Stimulated activated CD4-positive, alpha-beta T cell treated with anti-CD3 and anti-CD28 coated beads, Interleukin-1b, Interleukin-23, amount 100 ng/mL, for 1 hour (primary cell): ENCODE measurements at places on chromosomes 7 and 10.

GRCh38 chr7:1087952-1088920 lies at the start of gene GPER1:
Gene GPER1 (plus strand): TSS chr7:1088113. CDS start chr7:1091729, 3,616 bp downstream.
- DNase-seq = no peak

DNA sequence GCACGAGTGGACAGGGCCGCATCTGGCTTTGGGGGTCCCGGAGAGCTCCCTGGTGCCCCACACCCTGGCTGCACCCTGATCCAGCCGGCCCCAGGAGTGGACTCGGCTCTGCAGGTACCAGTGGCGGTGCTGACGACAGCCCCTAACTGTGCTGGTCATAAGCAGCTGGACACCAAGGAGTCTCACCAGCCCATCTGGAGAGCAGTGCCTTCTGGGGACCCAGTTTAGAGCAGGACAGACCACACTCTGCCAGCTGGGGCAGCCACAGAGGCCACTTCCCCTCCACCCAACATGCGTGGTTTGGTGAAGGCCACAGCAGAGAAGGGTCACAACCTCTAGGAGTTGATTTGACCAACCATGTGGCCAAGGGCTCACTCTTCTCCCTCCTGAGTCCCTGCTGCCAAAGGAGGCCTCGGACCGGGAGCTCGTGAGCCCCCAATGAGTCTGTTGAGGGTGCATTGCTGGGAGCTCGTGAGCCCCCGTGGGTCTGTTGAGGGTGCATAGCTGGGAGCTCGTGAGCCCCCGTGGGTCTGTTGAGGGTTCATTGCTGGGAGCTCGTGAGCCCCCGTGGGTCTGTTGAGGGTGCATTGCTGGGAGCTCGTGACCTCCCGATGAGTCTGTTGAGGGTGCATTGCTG lies 16.0 kb upstream of the INPP5A start:
- no peak for DNase-seq

DNA sequence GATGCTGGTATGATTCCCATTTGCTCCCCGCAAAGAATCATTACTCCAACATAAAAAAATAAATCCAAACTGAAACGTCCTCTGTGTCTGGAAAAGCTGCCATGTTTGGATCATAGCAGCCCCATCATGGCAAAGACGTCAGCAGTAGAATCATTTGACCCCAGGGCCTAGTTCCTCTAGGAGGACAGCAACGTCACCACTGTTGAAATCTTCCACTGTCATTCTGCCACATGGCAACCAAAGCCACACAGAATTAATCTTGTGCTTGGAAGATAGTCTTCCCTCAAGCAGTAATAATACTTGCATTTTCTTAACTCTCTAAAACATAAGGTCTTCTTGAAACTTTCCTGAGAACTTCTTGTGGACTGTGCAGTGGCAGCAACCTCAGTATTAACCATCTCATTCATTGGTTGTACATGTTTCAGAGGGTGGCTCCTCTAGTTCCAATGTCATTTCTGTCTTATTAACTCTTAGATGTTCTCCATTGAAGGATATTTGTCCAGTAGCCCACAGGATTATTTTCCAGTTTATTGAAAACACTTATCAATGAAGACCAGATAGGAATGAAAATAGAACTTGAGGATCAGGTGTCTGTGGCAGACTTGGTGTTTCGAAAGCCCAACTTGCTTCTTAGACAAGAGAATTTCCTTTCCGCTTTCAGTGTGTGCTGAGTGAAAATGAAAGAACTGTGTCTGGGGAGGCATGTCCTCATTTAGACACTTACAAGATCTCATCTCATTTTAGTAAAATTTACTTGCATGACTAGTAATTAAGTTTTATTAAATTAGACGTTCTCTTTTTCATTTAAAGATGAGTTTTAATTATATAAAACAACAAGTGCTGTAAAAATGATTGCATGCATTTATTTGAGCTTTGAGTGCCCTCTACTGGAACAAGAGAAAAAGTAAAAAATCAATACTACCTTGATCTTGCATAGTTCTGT lies 28.9 kb upstream of the INHBA start:
- no peak for DNase-seq

DNA sequence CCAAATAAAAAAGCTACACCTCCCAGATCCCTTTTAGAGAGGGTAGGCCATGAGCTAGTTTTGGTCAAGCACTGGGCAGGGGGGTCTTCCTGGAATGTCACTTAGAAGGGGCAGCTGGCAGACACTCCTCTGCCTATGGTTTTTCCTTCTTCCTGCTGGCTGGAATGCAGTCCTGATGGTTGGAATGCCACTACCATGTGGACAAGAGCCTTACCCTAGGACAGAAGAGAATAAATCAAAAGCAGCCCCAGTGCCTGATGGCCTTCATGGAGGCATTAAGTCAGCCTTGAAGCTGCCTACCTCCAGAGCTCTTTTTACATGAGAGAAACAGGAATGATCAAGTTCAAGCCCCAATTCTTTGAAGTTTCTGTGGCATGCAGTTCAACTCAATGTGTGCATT lies 43.5 kb upstream of the SORBS1 start:
- DNase-seq = no peak

DNA sequence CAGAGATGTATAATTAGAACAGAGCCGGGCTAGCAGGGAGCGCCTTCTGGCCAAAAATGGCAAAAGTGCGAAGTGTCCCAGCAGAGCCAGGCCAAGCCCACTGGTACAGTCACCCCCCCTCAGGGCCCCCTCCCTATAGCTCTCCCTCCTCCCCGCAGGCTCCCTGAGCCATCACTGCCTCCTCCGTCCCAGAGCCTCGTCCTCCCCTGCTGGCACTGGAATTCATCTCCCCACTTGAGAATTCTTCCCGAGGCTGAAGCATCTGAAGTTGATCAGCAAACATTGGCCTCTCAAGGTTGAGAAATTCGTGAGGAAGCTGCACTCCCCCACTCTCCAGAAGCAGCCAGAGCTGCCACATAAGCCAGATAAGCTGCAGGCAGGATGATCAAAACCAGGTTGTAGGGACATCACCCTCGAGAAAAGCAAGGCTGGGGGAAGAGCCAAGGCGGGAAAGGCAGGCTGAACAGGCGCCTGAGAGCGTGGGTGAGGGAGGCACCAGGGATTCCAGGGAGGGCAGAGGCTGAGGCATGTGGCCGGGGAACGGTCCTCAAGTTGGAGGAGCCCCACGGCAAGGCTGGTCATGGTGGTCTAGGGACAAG lies 23.4 kb downstream of the CAMK2G start:
- no peak for DNase-seq

- no peak for DNase-seq
These were observed 198.3 kb upstream of the DKK1 start for GRCh38 chr10:52115823-52116222.

DNA sequence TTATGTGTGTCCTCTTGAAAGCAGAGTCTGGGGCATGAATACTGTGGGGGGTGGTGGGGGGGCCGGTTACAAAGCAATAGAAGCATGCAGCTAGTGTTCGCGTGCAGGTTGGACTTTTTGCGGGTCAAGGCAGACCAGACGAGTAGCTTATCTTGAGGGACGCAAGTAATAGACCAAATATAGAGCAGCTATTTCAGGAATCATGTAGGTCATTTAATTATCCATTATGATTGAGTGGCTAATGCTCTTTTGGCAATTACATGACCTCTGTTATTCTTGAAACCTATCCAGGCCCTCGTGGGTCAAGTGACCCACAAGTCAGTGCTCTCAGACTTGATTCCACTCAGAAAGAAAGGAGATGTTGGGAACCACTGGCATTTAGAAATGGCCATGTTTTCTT lies 93.0 kb downstream of the BTRC start:
- no peak for DNase-seq

- DNase-seq = no peak
These were observed 18.9 kb downstream of the LOXL4 start for GRCh38 chr10:98249134-98249533.

DNA sequence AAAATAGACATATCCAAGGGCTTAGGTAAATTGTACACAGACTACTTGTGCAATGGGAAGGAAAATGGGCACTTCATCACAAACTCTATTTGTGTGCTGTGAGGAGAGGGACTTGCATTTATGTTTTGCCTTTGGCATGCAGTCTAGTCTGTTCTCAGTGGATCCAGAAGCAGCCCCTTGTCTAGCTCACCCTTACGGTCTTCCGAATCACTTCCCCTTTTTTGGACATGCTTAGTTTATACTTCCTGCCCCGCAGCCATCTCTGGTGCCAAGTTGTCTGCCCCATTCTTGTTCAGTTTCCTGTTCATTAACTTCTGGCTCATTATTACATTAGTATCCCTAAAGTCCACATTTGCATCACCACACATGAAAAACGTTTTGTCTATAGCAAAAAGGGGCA lies 161.6 kb downstream of the NRCAM start:
- no peak for DNase-seq

GRCh38 chr7:133164498-133164897 lies 82.6 kb upstream of the CHCHD3 start:
- DNase-seq = no peak

- no peak for DNase-seq
These were observed 22.9 kb upstream of the LRRC17 start for GRCh38 chr7:102889851-102890250.

DNA sequence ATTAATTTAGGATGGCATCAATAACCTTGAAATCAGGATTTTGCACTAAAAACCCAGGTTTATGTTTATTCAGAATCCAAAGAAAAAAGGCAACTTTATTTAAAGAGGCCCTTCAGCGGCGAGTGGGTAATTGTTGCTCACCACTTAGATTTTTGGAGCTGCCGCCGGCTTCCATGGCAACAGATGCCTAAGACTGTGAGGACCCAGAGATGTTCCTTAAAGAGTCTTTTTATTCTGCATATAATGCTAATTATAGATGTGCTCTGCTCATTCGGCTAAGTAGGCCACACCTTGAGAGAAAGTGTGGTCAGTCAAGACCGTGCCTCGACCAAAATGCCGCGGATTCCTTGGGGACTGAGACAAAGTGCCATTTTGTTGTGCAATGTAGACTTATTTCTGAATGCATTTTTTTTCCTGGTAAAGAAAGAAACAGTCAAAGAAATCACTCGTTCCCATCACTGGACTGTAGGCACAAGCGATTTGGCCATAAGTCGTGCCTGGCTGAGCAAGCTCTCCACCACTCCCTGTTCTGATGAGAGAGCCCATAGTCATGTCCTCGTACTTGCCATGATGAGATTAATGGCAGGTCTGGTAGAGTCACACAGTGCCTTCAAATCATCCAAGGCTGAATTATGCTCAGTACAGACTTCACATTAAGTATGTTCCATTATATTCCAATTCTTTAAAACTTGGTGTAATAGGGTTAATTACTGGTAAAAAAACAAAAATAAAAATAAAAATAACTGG lies 21.4 kb upstream of the MGMT start:
- no peak for DNase-seq

DNA sequence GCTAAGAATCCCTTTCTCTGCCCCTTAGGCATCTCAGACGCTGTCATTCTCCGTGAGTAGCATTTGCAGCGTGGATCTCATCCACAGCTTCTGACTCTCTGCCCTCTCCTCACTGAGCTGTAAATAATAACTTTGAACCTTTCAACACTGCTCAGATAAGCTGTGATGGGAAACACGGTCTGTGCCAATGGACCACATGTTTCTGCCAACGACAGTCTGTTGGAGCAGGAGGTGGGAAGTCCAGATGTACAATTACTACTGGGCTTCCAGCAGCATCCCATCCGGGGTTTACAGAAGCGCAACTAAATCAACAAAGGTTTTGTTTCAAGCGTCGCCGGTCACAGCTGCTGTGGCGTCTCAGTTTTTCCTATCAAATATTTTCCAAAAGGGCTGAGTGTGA lies 1110.6 kb downstream of the TYW1 start:
- no peak for DNase-seq
